NCI-H446 treated with DMSO at 0.1 percent for 48 hours (cell line): ENCODE measurements at places on chromosomes 13 and 19.

GRCh38 chr19:4448147-4448985 is 9.2 kb downstream of the UBXN6 start:
- no peak for DNase-seq

DNA sequence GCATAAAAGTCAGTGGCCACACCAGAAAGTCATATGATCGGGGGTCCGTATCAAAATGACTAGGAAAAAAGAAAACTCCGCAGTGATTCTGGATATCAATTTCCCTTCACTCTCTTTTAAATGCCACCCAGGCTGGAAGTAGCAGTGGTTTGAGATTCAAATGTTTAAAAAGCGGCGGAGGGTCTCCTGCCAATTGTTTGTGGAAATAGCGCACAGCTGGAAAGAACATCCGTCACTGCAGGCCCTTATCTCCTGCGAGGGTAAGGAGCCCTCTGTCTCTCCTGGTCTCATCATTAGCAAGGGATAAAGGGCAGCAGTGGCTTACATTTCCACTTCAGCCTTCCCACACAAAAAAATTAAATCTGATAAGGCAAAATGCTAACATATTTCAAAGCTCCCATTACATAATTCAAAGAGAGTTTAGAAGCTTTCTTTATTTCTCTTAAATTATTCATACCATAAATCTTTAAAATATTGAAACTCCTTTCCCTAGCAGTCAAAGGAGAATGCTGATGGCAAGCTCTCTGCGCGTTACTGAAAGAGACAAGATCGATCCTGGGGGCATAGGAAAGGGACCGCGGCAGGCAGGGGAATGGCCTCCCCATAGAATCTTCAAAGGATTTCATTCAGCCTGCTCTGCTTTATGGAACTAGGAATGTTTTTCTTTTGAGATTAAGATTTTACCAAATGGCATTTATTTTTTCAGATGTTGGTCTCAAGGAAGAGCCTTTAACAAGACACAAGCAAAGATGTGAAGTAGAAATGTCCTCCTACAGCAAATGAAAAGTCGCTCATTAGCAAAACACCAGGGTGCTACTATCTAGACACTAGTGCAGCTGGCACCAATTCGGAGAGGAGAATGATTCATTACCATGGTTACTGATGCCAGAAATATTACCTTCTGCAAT is 35.0 kb downstream of the AMER2 start:
- DNase-seq: peak; percentile 50

DNA sequence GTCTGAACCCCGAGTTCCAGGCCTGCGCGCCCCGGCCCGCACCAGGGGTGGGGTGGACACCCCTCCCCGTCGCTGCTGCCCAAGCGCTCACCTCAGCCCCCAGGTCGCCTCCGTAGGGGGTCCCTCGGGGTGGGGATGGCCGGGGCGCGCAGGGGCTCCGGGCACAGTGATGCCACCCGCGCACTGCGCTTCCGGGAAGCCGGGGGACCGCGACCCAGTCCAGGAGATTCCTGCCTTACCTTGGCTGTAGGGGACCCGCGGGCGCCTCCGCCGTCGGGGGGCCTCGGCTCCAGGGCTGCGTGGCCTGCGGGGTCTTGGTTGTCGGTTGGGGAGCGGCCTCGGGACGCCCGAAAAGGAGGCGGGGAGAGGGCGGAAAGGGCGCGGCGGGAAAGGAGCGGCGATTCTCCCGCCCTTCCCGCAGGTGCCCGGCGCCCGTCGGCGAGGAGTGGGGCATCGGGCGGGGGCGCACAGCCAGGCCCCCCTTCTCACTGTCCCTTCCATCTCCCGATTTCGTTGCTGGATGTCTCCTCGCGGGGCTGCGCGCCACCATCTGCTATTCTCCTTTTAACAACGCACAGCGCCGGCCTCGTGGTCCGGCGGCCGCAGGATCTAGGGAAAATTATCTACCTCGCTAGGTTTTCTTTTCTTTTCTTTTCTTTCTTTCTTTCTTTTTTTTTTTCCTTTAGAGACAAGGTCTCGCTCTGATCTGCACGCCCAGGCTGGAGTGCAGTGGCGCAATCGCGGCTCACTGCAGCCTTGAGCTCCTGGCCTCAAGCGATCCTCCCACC is at the start of gene KEAP1:
Gene KEAP1 (minus strand): TSS at position 355 of the 788 bp plus-strand sequence. CDS start 3,323 bp downstream, outside the sequence.
- DNase-seq: peak; percentile 12

DNA sequence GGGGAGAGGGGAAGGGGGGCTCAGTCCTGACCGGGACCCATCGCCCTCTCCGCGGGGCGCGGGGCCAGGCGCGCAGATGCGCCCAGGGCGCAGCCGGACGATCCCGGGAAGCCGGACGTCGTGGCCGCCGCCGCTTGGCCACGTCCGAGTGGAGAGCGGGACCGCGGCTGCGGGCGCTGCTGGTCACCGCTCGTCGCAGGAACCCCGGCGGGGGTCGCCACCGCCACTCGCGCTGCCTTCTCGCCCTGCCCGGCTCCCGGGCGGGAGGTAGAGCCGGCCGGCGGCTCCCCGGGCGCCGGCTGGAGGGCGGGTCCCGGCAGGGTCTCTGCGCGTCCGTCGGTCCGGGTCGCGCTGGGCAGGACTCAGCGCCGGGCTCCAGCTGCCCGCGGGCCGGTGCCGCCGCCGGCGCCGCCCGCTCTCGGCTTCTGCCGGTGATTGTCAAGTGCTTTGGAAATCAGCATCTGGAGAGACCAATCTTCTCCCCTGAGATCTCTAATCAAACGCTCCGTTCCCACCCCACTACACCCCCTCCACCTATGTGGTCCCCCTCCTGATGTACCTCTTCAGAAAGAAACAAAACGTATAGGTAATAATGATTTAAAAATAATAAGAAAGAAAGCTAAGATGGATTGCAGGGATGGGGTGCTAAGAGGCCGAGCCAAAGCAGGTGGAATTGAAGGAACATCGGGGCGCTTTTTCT is 464.4 kb downstream of the ITGBL1 start:
- DNase-seq: no peak

GRCh38 chr13:113639616-113640262 is 18.3 kb downstream of the ATP4B start:
- no peak for DNase-seq

DNA sequence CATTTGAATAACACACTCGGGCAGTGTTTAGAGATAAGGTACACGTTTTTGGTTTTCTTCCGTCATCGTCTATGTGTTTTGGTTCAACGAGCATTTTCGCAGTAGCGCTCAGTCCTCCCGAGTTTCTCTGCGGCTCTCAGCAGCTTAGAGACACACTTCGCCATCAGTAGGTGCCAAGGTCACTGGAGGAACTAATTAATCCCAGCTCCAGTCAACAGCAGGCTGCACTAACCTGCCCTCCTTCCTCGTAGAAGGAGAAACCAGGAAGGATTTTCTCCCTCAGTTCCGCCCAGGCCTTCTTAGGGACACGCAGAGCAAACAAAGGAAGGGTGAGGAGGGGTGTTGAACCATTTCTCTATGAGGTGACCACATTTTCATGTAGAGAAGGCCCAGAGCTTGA is 12.6 kb downstream of the MBNL2 start:
- DNase-seq: no peak

DNA sequence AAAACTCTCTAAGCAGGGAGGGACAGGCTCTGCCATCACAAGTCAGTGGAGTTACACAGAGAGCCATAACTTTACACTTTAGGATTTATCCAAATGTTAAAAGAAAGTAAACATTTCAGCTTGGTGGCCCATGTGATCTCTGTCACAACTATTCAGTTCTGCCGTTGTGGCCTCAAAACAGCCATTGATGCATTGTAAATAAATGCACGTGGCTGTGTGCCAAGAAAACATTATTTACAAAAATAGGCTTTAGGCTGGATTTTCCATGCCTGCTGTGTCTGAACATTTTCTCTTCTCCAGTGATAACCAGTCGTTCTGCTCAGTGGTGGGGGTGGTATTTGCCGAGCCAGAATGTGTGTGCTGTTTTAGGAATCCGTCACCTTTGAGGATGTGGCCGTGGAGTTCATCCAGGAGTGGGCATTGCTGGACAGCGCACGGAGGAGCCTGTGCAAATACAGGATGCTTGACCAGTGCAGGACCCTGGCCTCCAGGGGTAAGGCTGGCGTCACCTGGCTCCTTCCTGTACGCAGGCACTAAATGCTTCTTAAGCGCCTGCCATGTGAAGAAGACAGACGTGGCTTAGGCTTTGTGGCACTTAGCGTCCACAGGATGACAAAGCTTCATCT is 4.9 kb downstream of the ZNF333 start:
- DNase-seq: no peak

- no peak for DNase-seq
Measured at GRCh38 chr13:74273581-74273980, 139.4 kb upstream of the KLF12 start.

- DNase-seq: no peak
Measured at GRCh38 chr19:10473192-10473591, 30.0 kb downstream of the KEAP1 start.

DNA sequence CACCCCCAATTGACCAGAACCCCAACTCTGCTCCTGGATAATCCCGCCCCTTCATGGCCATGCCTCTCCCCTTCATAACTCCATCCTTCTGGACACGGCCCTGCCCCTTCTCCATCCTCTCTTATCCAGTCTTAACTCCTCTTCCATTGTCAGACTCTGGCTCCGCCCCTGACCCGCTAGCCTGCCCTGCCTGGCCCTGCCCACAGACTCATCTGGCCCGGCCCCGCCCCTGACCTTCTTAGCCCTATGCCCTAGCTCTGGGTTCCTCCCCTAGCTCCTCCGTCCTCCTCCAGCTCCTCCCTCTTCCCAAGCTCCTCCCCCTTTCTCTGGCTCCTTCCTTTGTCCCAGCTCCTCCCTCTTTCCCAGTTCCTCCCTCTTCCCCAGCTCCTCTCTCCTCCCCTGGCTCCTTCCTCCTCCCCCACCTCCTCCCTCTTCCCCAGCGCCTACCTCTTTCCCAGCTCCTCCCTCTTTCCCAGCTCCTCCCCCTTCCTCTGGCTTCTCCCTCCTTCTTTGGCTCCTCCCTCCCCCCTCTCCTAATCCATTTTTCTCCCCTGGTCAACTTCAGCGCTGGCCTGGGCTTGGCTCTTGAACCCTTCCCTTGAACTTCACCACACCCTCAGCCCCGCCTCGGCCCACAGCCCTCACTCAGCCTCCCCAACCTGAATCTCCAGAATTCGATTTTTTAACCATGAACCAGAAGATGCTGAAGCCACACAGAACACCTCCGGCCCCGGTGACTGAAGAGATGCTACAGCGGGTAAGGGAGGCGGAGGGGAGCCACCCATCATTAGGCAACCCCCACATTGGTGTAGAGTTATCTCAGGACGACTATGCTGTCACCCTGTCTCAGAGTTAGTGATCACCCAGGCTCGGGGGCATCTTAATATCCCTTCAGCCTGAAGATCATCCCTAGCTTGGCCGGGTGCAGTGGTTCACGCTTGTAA is 9.2 kb upstream of the ZNF358 start:
- peak; percentile 37 for DNase-seq

DNA sequence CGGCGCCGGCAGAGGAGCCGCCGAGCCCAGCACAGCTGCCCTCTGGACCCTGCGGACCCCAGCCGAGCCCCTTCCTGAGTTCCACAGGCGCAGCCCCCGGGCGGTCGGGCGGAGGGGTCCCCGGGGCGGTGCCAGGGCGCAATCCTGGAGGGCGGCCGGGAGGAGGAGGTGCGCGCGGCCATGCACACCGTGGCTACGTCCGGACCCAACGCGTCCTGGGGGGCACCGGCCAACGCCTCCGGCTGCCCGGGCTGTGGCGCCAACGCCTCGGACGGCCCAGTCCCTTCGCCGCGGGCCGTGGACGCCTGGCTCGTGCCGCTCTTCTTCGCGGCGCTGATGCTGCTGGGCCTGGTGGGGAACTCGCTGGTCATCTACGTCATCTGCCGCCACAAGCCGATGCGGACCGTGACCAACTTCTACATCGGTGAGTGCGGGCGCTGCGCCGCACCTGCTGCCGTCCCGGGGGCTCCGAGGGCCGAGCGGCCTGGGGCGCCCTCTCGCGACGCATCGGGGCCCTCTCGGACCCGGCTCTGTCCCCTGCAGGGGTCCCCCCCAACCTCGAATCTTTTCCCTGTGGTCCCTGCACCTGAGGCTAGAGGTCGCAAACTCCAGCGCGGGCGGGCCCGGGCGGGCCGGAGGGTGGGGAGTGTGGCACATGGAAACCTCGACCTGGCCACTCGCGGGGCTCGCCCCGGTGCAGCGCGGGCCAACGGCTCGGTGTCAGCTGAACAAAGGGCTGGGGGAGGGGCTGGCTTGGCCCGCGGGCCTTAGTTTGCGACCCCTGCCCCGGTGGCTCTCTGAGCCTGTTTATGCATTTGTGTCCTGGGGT is at the start of gene KISS1R:
Gene KISS1R (plus strand): TSS at position 11 of the 829 bp plus-strand sequence. CDS start 170 bp downstream, at position 181.
- no peak for DNase-seq

- no peak for DNase-seq
Measured at GRCh38 chr13:38358684-38359083, 9.0 kb downstream of the UFM1 start.
